ENCODE measurements at places on chromosomes 4 and X. TPM values are rescaled to one million over a fixed set of nuclear protein-coding genes. Genes with fewer than 3 reads are reported as not detected.
A peak's percentile ranks its signal among the peaks of the same experiment; 100 is the strongest.

- no peak for DNase-seq
Observed at GRCh38 chr4:165461159-165461821, 82.5 kb downstream of the CPE start.

The SHROOM2 gene
- 0.64 TPM for total RNA-seq

DNA sequence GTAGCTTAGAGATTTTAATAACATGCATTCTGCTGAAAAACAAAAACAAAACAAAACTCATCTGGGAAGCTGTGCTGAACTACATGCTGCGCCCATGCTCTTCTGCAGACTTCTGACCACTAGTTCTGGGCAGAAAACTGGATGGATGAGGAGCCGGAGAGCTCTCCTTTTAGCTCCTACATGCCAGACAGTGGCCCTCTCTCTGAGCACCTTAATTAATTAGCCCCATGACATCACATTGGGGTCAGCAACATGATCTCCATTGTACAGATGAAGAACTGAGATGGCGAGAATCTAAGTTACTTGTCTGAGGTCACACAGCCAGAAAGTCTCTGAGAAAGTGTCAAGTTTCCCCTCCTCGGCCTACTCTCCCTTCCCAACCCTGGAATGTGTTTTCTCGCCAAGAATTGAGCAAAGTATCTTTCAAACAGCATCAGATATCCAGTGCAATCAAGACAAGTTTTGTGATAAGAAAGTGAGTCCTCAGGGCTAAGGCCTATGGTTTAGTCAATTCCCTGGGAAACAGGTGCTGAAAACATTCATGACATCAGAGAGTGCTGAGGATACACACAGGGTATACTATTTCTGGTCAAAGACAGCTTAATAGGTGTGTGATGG lies 21.6 kb downstream of the SCD5 start:
- DNase-seq: no peak

DNA sequence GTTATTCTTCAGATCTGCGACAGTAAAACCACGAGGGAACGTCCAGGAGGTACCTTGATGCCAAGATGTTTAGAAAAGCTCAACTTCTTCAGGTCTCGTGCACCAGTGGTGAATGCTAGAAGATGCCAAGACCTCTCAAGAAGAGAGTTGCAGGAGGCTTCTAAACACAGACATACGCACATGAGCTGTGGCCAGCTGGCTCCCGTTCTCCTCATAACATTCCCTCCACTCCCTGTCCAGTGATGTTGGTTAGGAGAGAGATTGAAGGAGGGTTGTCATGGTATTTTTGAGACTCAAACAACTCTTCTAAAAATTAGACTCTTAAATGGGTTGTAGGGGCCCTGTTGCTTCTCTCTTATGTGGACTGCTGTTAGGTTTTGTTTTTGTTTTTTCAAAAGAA lies 184.3 kb downstream of the QDPR start:
- no peak for DNase-seq

DNA sequence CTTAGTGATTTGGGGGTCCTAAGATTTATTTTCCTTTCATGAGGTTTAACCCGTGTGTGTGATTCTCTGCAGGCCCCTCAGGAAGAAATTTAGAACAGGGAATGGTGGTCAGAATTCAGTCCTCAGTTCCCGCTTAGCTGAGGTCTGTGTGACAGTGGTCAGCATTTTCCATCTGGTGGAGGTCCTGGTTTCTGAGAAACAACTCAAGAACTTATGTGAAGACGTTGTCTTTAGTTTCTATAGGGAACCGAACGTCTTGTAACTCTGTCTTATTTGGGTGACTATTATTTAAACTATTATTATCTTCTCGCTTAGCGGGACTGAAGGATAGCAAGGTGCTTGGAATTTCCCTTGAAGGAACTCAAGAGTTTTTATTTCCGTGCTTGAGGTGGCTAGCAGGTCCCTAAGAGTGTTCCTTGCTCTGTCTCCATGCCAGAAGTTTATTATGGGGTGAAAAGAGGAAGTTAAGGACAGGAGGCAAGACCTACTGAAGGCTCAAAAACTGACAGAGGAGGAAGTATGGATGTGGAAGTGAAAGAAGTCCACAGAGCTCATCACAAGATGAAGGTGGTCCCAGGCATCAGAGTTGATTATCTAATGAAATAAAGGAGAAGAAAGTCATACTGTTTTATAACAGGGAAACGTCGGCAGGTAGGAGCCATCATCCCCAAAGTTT lies 9.4 kb downstream of the MGST2 start:
- DNase-seq: no peak

- DNase-seq: no peak
Observed at GRCh38 chr4:78766650-78767049, 9.5 kb upstream of the BMP2K start.

The FBXL5 gene
- total RNA-seq: 38.9 TPM

DNA sequence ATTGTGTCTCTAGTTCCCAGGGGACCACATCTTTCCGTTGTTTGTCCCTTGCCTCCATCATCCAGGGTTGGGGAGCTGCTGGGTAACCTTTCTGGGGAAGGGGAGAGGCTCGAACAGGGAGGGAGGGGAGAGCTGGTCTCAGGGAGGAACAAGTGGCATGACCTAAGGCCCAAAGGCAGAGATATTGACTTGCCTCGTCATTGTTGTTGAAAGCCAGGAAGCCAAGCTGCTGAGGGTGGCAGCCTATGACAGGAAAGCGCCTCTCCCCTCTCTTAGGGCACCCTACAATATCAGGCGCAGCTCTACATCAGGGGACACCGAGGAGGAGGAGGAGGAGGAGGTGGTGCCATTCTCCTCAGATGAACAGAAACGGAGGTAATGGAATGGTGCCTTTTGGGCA lies 20.8 kb downstream of the ZNF185 start:
- no peak for DNase-seq

The EXOC1L gene
- not detected for total RNA-seq

DNA sequence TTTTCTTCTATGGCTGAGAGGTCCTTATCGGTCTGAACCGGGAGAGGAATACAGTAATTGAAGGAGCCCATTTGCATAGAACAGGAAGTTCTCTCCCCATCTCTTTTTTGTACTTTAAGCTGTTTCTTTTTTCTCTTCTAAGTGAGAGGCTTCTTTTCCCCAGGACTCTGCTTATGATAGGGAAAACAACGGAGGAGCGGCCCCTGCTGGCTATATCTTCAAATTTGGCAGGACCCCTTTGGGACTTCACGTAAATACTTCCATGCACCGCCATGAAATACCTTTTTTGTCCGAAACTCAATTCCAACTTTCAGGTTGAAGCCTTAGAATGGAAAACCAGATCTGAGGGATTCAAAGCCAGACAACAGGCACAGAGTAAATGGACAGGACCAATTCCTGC lies 1153.0 kb upstream of the INTU start:
- no peak for DNase-seq

- DNase-seq: peak; percentile 75
Observed at GRCh38 chrX:103063191-103063845, 653 bp downstream of the BEX1 start.

- no peak for DNase-seq
Observed at GRCh38 chr4:48184882-48185281, 50.8 kb upstream of the TXK start.

The FAM149A gene
- 4.3 TPM for total RNA-seq

The MAGEA12 gene
- not detected for total RNA-seq

The CXCL5 gene
- not detected for total RNA-seq

The ZNF630 gene
- not detected for total RNA-seq

GRCh38 chr4:4281787-4282186 lies 8.2 kb downstream of the LYAR start:
- DNase-seq: no peak

The CXCL10 gene
- total RNA-seq: not detected

The NUP54 gene
- 78.2 TPM for total RNA-seq

DNA sequence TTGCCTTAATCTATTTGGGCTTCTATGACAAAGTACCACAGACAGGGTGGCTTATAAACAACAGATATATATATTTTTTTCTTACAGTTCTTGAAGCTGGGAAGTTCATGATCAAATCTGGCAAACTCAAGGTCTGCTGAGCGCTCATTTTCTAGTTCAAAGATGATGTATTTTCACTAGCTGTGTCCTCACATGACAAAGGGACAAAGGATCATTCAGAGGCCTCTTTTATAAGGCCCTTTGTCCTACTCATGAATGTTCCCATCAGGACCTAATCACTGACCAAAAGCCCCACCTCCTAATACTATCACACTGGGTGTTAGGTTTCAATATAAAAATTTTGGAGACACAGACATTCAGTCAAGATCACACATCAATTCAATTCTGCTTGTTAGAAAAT lies 2025.2 kb downstream of the PCDH7 start:
- DNase-seq: no peak

- DNase-seq: peak; percentile 37
Observed at GRCh38 chr4:169660929-169661328, 40.6 kb downstream of the CLCN3 start.

GRCh38 chr4:127469542-127469941 lies 163.2 kb upstream of the INTU start:
- no peak for DNase-seq

DNA sequence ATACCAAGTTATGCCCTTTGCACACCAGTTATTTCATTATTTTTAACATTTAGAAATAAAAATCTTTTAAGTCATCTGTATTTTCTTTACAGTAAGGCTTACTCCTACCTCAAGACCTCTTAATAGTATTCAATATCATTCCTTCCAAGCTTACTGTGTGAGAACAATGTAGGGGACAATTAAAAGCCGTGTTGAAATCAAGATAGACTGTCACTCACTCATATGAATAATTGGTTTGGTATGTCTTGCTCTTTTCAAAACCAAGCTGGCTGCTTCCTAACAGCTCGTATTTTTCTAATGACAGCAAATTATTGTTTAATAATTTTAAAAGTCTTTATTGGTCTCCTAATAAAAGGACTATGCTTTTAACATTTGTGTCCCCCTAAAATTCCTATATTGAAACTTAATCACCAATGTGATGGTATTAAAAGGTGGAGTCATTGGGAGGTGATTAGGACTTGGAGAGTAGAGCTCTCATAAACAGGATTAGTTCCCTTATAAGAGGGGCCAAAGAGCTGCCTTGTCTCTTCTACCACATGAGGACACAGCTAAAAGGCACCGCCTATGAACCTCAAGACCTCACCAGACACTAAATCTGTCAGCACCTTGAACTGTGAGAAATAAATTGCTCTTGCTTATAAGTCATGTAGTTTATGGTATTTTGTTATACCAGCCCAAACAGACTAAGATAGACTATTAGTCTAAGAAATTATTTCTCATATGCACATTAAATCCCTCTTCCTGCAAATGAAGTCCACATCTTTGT lies 4.1 kb downstream of the ABCB7 start:
- no peak for DNase-seq

The SPANXN4 gene
- not detected for total RNA-seq

The ZDHHC15 gene
- total RNA-seq: 0.06 TPM

- DNase-seq: no peak
Observed at GRCh38 chr4:53205970-53206369, 159.9 kb downstream of the SCFD2 start.

GRCh38 chr4:48902266-48902665 lies 4.3 kb downstream of the OCIAD2 start:
- DNase-seq: no peak

The TKTL1 gene
- not detected for total RNA-seq

DNA sequence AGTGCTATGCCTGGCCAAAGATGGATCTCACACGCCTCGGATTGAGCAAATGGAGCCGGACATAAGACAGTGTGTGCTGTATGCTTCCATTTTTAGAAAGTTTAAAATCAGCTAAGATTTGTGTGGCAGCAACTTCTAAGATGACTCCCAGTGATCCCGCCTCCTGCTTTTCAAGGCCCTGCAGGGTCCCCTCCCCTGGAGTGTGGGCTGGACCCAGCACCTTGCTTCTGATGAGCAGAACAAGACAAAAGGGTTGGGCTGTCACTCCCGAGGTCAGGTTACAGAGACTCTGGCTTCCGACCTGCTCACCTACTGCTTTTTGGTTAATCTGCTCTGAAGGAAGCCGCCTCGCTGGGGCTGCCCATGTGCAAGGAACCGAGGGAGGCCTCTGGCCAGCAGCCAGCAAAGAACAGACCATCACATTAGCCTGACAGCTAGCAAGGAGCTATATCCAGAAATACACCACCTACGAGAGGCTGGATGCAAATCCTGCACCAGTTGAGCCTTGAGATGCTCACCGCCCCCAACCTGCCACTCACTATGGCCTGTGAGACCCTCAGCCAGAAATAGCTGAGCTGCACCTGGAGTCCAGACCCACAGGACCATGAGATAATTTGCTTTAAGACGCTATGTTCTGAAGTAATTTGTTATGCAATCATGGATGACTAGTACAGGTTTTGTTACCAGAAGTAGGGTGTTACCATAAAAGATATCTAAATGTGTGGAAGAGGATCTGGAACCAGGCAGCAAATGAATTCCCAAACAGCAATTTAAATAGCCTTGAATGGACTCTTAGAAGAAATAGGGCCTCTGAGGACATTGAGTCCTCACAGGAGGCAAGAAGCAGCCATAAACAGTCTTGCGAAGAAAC lies 47.6 kb downstream of the CRMP1 start:
- DNase-seq: peak; percentile 72

GRCh38 chr4:88822034-88822789 lies 124.6 kb upstream of the NAP1L5 start:
- DNase-seq: peak; percentile 13

DNA sequence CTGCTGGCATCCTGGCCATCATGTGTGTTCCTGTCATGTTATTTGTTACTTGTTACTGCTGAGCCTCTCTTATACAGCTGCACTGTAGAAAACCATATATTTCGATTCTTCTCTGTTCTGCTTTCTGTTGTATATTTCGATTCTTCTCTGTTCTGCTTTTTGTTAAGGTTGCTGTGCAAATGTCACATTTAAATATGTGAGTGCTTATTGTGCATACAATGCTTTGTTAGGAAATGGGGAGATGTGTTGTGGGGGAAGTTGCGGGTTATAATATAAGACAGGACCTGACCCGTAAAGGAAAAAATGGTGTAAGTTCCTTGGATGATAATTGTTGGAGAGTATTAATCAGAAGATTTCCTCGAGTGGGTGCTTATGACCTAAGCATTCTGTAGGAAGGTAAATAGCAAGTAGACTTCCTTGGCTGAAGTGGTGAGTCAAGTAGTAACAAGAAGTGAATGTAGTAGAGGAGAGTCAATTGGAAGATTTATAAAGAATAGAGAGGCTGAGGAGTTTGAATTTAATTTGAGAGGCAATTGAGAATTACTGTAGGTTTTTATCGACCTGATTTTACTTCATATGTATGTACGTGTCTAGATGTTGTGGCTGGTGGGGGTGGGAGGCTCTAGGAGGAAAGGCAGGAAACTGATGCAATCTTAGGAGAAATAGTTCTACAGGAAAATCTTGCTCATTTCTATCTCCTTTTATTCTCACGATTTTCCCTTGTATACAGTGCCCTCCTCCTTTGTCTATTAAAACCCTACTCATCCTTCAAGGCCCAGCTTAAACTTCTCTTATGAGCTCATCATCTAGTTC lies 8.5 kb downstream of the OGT start:
- no peak for DNase-seq

DNA sequence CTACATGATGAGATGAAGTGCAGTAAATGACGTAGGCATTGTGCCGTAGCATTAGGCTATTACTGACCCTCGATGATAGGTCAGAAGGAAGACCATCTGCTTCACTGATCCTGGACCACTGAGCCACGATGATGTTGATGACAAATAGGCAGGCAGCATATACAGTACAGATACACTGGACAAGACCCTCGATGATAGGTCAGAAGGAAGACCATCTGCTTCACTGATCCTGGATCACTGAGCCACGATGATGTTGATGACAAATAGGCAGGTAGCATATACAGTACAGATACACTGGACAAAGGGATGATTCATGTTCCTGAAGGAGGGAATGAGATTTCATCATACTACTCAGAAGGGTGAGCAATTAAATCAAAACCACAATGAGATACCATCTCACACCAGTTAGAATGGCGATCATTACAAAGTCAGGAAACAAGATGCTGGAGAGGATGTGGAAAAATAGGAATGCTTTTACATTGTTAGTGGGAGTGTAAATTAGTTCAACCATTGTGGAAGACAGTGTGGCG lies 50.9 kb downstream of the BEND4 start:
- no peak for DNase-seq
